NCI-H2171 treated with DMSO at 0.1 percent for 48 hours (cell line): ENCODE measurements at places on chromosomes 1 and 21.
A peak's percentile ranks its signal among the peaks of the same experiment; 100 is the strongest.

GRCh38 chr1:183778045-183778444 lies 26.9 kb upstream of the RGL1 start:
- DNase-seq: peak; percentile 40

GRCh38 chr1:55188909-55189308 lies 26.3 kb downstream of the USP24 start:
- DNase-seq: no peak

DNA sequence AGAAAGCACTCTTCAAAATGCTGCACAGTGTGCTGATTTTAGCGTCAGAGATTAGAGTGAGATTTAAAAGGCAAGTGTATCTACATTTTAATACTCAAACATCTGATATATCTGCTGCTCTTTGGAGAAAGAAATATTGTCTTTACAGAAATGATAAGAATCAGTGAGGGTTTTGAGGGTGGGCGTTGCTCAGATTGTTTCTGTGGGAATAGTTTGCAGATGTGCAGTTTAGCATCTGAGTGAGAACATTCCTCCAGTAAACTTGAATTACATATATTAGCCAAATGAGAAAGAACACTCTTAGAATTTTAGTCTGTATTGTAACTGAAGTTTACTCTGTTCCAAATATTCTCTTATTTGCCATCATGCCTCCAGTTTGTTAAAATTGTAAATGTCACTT lies 549.2 kb downstream of the NEGR1 start:
- no peak for DNase-seq

DNA sequence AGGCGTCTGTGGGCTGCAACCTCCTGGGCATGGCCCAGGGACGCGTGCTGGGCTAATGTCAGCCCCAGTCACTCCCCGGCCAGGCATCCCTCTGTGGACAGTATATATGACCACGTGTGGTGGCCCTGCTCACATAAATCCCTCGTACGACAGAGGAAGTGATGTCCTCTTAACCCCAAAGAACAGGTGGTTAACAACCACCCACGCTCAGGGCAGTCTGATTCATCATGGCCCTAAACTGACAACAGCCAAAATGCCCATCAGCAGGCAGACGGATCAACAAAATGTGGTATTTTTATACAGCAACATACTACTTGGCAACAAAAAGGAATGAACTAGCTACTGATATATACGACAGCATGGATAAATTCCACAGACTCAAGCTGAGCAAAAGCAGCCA lies 51.0 kb downstream of the ECE1 start:
- DNase-seq: no peak

- no peak for DNase-seq
Observed at GRCh38 chr1:184951788-184952187, 22.5 kb downstream of the NIBAN1 start.
